Motor neuron (in vitro differentiated cells): ENCODE measurements at places on chromosomes 5 and 9. TPM values are rescaled to one million over a fixed set of nuclear protein-coding genes. Genes with fewer than 3 reads are reported as not detected.

Gene DMRT3
- 2.1 and 2.6 TPM in 2 replicates for total RNA-seq

Gene MOB3B
- total RNA-seq, result 6.2 and 7.2 TPM in 2 replicates

Gene NIM1K
- total RNA-seq, result 2.1 and 2.2 TPM in 2 replicates

Gene TCERG1
- total RNA-seq, result 73.6 and 76.2 TPM in 2 replicates

Gene DOCK8
- total RNA-seq, result 4.5 and 6.1 TPM in 2 replicates
